ENCODE measurements at places on chromosomes 16 and 17.
A peak's percentile ranks its signal among the peaks of the same experiment; 100 is the strongest.

GRCh38 chr16:17350207-17350606 is 120.6 kb downstream of the XYLT1 start:
- peak; percentile 81 for DNase-seq

DNA sequence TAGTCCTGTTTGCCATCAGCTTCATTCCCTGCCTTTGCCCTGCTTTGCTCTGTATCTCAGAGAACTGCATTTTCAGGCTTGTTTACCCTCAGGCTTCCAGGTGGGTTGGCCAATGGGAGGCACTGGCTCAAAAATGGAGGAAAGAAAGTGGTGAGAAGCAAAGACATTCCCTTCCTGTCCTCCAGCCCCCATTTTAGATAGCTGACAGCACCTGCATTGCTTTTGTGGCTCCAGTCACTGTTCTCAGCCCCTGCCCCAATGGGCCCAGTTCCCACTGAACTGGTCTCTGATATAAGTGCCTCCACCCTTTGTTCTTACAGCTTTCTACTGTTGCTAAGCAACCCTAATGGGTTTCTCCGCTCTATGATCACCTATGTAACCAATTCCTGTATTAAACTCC is 19.4 kb upstream of the SDK2 start:
- no peak for DNase-seq

- no peak for DNase-seq
Observed at GRCh38 chr17:49360796-49361128, 1.3 kb downstream of the ZNF652 start.

GRCh38 chr17:61411261-61412142 is 11.9 kb downstream of the TBX2 start:
- DNase-seq = peak; percentile 58

- no peak for DNase-seq
Observed at GRCh38 chr17:72826602-72827001, 265.9 kb downstream of the SLC39A11 start.

DNA sequence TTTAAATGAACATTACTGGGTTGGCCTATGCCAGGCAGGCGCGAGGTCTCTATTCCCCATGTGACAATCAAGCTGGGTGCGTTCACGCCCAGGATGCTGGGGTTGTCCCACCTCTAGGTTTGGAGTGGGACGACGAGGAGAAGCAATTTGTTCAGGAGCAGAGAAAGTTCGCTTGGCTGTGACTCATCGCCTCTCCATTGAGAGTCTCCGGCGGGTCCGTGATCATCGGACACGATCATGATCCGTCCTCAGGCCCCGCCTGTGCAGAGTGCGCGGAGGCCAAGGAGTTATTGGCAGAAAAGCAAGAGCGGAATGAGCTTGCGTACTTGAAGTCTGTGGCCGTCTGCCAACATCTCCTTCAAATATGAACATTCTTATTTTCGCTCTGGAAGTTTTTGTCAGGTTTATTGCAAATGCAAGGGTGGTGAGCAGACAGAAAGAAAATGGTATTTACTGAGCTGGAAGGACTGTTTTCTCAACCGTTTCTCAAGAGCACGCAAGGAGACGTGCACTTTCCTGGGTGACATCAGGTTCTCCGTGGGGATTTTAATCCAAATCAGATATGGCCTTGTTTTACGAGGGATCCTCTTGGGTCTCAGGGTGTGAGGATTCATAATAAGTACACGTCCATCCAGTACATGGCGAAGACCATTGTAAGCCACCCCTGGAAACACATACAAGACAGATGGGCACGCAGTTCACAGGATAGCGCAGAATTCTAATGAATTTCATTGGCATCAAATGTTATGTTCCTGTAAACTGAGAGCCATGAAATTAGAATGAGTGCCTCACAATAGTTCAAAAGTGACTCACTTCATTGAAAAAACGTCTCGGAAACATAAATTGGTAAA is 70.1 kb upstream of the CREBBP start:
- peak; percentile 99 for DNase-seq

DNA sequence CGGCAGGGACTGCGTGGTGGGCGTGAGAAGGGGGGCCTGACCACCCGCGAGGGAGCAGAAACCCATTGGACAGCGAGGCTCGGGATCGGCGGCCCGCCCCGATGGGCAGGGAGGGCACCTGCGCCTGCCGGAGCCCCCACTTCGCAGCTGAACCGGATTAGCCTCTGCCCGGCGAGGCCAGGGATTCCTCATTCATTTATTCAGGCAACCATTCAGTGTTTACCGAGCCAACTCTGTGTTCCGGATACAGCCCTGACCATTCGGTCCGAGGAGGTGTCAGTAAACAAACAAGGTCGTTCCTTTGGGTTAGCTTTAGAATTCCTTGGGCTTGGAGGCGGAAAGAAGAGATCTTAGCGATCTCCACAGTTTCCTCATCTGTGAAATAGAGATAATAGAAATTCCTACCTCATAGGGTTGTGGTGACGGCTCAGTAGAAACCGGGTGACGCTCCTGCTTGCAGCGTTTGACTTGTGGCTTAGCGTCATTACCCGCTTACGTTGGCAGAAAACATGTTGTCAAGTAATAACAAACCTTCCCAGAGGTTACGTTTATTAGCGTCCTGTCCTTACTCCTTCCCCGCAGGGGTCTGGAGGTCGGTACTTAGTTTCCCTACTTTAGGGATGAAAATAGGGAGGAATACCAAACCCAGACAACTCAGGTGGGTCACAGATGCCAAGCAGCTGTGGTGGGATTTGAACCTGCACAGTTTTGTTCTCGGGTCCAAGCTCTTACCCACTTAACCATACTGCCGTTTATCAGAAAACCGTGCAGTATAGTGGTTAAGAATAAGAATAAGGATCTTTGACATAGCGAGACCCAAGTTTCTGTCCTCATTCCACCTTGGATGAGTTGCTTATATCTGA is 893 bp downstream of the POLR3E start:
- DNase-seq = peak; percentile 98

- no peak for DNase-seq
Observed at GRCh38 chr16:3180445-3180878, 7.5 kb upstream of the OR1F1 start.

DNA sequence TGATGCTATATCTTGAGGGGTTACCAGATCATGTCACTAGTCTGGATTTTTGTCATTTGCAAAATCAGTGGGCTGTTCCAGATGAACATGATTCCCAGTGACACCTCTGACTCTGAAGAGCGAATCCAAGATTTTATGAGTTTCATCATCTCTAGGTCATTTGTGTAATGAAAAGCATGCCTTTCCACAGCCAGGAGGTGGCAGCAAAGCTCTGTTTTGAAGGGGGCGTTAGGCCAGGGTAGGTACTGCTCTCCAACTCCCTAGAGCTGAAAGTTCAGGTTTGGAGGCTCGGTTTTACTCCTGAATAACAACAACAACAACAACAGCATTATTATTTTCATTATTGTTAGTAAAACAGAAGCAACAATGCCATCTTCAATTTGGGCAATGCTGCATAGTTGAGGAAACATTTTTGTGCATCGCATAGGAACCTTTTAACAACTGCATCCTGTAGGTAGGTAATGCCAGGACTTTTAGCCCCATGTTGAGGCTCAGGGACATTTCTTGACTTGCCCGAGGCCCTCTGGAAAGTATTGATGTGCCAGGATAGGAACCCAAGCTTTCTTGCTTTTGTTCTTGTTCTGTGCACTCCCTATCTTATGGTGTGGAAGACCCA is 77.0 kb downstream of the MYH13 start:
- DNase-seq = peak; percentile 72

DNA sequence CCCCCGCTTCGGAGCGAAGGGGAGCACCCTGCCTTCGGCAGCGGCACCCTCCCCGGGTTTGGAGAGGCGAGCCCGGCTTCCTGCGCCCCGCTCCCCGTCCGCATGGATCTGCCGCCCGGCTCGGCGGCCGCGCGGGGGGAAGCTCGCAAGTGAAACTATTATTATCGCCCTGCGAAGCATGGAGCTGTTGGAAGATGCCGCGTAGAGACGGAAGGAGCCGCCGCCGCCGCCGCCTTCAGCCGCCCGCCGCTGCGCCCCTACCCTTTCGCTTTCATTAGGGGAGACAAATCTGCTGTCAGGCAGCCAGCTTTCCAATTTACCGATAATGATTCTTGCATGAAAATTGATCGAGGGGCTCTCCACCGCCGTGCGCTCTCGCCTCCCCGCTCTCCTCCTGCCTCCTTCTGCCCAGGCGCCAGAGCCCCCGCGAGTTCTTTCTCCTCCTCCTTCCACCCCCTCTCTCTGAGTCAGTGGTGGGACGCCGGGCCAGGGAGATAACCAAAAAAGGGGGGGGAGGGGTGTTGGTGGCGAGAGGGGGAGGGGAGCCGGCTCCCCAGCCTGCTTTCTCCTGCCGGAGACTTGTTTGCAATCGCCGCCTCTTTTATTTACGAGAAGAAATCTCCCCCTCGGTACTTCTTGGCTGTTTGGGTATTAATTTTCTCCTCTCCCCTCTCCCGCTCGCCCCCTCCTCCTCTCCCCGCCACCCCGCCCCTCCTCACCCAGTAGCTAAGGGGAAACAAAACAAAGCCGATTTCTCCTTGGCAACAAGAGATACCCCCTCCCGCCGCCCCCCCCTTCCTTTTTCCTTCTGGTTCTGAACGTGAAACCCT is 58.0 kb upstream of the GSE1 start:
- peak; percentile 62 for DNase-seq

DNA sequence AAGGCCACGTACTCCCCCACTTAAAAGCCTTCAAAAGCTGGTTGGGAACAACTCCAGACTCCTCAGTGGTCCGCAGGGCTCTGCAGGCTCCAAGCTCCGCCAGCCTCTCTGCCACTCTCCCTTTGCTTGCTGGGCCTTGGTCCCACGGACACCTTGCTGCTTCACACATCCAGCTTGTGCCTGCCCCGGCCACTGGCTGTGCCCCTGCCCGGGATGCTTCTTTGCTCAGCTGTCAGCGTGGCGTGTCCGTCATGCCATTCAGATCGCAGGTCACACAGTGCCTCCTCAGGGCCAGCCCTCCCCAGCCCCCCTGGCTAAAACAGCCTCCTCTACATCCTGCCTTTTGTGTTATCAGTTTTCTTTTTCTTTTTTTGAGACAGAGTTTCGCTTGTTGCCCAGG is 11.8 kb downstream of the ASPHD1 start:
- DNase-seq = no peak

DNA sequence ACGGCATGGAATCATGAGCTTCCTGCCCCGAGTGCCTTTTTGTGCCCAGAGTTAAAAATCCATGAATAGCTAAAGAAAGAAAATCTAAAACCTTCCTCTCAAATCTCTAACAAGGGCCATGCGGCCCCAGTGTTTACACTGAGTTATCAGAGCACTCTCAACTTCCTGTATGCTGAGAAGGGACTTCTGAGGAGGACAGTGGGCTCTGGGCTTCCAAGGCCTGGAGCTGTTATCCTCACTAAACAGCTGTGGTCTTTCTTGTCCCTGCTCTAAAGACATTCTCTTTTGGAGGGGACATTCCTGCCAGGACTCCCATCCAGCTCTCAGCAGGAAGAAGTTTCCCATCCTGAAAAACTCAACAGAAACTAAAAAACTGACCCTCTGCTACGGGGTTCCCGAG is 135.6 kb downstream of the AATF start:
- DNase-seq = no peak

DNA sequence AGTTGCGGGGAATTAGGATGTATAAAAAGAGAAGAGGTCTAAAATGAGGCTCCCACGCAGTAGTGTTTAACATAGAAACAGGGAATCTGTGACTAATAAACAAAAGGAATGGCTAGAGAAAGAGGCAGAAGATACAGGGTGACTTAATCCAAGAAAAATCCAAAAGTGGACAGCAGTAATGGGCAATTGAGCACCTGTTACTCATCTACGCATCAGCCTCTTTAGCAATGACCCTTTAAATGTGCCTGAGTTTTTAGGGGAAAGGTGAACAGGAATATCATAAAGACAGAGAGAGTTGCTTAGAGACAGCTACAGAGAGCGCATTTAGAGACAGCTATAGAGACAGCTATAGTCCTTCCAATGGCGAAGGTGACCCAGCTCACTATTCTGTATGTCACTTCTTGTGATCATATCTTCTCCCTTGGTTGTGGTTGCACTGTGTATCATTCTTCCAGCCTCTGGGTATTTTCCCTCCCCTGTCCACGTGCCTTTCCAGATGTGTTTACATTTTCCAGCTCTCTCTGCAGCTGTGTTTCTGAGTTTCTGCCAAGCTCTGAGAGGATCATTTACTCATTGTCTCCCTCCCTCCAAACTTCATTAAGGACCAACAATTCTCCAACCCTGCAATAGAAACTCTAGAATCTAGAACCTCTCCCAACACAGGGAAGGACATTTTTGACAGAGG is 61.5 kb downstream of the MYOCD start:
- peak; percentile 34 for DNase-seq

- peak; percentile 65 for DNase-seq
Observed at GRCh38 chr17:55768936-55769624, 18.2 kb downstream of the PCTP start.

- DNase-seq = no peak
Observed at GRCh38 chr16:10868596-10869469, 8.2 kb upstream of the CIITA start.

DNA sequence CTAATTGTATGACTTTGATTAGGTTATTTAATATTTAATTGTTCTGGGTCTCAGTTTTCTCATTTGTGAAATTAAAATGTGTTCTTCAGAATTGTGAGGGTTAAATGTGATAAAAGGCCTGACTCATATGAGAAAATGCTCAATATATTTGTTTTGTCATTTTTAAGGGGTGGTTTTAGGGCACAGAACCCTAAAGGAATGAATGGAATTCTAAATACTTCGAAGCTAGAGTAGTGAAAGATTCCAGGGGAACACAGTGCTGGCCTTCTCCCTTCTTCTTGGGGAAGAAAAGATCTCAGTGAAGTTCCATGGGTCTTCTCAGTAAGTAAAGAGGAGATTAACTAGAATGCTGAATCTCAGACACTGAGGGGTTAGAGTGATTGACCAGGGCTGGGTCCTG is 3.9 kb upstream of the SMPD3 start:
- DNase-seq = peak; percentile 71
